ENCODE measurements at places on chromosomes 16 and 17.

GRCh38 chr17:45895304-45895968, 1.1 kb downstream of the MAPT start:
- no peak for DNase-seq

DNA sequence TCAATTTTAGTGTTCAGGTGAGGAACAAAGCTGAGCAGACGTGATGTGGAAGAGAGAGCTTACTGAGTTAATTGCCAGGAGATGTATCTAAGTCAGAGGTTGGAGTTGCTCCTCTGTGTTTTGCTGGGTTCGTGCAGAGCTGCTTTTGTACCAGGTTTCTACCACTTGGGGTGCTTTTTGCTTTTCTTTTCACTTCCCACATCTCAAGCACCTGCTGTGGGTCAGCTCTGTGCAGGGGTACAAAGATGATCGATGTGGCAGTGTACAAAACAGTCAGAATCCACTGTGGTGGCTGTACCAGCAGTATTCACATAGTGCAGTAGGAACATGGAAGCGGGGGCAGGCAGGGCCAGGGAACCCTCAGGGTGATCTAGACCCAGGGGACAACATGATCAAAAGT, 14.8 kb downstream of the UNK start:
- DNase-seq = no peak

- no peak for DNase-seq
Measured at GRCh38 chr16:21650521-21650920, 1.9 kb downstream of the IGSF6 start.

- DNase-seq = no peak
Measured at GRCh38 chr17:82889496-82890338, 49.9 kb upstream of the ZNF750 start.

DNA sequence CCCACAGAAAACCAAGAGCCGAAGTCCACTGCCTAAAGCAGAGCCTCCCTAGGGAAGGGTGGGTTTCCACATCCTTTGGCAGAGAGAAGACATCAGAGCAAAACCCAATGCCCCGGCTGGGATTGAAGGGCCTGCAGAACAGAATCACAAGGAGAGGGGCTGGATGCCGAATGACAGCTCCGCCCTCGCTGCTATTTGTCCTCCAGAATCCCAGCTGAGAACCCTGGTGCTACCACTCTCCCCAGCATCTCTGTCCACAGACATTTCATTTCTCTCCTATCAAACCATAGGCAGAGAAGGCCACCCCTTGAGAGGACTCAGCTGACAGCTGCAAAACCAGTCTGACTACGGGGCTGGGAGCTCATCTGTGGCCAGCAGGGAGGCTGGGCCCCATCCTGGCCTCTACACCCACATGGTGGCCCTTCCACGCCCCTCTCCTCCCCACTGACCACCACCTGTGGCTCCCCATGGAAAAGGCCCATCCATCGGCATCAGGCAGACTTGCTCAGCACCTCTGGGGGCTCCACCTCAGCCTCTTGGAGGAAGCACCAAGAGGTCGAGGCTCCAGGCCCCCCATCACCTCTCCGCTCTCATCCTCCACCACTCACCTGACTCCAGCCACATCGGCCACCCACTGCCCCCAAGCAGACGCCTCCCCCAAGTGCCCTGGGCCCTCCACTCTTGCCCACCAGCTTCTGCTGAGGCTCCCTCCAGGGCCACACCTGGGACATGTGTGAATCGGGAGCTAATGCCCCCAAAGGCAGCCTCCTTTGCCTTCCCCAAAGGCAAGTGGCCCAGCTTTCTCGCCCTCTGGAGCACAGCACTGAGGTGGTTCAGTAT, 288.5 kb downstream of the C16orf95 start:
- DNase-seq = no peak

GRCh38 chr16:8716592-8716991, 42.2 kb downstream of the ABAT start:
- DNase-seq = no peak

DNA sequence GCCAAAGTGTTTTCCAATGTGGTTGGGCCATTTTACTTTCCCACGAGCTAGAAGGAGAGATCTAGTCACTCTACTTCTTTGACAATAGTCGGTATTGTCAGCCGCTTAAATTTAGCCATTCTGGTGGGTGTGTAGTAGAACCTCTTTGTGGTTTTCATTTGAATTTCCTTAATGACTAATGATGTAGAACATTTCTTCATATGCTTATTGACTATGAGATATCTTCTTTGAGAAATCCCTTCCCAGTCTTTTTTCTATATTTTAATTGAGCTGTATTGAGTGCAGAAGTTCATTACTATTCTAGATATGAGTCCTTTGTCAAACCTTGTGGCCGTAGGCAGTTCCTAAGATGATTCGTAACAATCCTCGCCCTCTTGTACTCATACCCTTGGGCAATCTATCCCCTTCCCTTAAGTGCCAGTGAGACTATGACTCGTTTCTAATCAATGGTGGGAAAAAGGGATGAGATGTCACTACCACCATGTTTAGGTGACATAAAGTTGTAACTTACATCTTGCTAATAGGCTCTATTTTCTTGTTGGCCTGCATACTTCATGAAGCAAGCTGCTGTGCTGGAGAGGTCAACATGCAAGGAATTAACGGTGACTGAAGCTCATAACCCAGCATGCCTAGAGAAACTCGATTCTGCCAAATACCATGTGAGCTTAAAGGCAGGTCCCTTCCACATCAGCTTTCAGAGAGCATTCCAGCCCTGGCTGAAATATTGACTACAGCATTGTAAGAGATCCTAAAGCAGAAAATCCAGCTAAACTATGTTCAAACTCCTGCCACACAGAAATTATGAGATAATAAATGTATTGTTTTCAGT, 817.9 kb upstream of the SOX9 start:
- no peak for DNase-seq

GRCh38 chr16:70483426-70483825, 29.0 kb downstream of the FCSK start:
- DNase-seq = no peak

DNA sequence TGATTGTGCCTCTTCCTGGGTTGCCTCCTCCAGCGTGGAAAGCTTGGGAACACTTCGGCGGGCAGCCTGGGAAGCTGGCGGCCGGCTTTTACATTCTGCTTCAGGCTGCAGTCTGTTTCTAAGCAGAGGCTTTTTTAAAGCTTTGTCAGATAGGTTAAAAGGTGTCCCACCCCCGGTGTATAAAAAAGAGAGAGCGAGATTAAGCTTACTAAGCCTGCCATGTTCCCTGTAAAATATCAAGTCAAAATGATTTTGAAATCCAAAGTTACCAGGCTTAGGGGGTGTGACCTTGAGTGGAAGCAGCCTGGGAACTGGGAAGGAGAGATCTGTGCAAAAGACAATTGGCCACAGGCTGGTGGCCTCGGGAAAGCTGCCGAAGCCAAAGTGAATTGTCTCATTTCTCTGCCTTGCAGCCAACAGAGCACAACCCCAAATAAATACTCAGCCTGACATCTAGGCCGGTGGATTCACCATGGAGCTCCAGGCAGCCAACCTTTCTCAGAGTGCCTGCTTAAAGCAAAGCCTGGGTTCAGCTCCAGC, 254.5 kb downstream of the FTO start:
- no peak for DNase-seq

DNA sequence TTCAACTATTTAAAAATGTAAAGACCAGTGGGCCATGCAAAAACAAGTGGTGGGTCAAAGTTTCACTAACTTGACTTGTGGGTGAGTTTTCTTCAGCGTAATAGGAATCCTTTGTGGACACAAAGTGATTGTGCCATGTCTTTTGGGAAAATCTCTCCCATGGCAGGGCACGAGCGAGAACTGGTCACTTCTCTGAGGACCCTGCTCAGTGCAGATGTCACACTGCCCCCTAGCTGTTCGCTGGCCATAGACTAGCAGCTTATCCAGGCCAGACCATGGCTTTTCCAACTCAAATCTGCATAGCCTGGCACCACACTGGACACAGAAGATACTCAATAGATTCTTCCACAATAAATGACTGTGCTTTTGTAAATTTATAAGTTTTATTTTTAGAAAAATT, 306.0 kb upstream of the CCL2 start:
- no peak for DNase-seq

DNA sequence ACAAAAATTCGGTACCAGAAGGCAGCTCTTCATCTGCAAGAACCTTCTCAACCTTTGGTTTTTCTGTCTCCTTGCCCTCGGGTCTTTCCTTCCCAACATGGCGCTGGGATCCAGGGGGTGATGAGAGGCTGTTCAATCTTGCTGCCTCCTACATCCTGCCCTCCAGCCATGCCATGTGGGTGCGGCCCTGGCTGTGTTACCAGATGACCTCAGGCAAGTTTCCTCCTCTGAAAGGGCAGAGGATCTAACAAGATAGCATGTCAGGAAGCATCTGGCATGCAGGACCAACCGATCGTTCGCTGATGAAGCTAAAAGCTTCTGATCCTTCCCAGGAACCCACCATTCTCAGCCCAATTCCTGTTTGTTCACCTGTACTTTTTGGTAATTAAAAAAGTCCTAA, 36.8 kb upstream of the BCAR1 start:
- no peak for DNase-seq

DNA sequence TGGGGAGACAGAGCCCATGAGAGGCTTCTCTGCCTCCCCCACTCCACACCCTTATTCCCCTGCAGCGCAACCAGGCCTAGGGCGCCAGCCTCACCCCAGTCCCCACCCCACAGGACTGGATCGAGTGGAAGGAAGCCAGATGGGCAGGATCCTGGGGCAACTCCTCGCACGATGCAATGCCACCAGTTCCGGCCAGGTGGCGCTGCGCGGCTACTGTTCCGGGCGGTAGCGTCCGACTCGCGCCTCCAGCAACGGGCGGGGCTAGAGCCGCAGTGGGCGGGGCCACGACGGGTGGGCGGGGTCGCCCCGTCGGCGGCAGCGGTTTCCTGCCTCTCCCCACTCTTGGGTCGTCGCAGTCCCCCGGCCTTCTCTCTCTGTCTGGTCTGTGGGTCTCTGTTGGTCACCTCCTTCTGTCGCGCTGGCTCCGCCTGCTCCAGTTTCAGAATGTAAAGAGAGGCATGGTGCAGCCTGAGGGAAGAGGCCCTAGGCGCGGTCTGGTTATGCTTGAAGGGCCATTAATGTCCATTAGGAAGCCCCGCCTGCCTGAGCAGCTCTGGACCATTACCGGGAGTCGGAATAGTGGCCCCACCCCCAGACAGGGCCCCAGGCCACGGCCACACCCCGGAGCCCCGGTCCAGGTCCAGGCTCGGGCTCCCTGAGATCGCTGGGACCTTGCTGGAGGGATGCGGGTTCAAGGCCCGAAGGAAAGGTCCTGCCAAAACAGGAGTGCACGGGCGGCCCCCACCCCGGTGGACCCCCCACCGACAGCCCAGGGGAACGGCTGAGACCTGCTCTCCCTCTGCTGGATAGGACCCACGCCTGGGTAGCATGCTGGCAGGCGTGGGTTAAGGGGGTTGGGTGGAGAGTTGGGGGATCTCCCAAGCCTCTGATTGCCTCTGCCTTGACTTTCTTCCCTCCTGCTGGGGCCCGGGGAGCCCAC, 3.3 kb upstream of the NHERF2 start:
- peak; percentile 100 for DNase-seq

- no peak for DNase-seq
Measured at GRCh38 chr16:77613095-77613494, 109.2 kb upstream of the NUDT7 start.

GRCh38 chr16:29974291-29975133, 844 bp downstream of the TAOK2 start:
- no peak for DNase-seq

DNA sequence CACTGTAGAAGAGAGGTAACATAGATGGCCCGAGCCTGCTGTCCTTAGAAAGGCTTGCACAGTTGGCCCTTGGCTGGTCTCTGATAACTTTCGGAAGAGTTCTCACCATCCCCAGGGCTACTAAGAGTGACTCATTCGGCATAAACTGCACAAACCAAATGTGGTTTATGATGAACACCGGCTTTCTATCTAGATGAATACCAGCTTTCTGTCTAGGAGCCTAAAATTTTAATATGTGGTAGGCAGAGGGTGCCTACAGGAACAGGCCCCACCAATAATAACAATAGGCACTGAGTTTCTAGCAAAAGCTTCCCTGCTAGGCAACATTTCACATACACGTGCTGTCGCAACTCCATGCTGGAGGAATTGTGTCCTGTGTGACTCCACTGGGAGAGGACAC, 15.4 kb downstream of the CNOT1 start:
- no peak for DNase-seq

DNA sequence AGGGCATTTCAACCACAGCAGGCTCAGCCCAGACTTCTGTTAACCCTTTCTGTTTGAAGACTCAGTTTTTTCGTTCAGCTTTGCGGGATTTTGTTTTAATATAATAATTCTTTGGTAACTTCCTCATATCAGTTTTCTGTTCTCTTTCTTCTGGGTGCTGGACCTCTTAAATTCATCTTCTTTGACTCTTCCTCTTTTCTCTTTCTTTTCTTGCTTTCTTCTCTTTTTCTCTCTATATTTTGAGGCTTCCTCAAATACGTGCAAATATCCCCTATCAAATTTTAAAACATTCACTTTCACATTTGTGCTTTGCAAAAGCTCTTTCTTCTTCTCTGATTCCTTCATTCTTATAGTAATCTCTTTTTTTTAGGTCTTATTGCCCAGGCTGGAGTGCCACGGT, 136.3 kb downstream of the HS3ST3B1 start:
- DNase-seq = no peak

DNA sequence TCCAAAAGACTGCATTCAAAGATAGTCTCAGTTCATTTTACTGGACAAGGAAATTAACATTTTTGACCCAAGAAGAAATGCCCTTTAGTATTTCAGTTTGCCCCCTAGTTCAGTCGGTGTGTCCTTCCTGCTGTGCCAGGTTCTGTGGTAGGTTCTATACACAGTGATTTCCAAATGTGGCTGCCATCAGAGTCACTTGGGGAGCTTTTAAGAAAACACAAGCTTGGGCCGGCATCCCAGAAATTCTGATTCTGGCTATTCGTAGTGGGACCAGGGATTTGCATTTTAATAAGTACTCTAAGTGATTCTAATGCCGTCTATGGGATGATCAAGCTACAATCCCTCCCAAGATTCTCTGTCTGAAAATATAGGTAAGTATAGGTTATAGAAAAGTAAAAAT, 10.2 kb downstream of the RSPRY1 start:
- no peak for DNase-seq

- no peak for DNase-seq
Measured at GRCh38 chr16:69618307-69618706, 52.5 kb downstream of the NFAT5 start.

- no peak for DNase-seq
Measured at GRCh38 chr17:64148699-64149098, 18.8 kb upstream of the ERN1 start.

DNA sequence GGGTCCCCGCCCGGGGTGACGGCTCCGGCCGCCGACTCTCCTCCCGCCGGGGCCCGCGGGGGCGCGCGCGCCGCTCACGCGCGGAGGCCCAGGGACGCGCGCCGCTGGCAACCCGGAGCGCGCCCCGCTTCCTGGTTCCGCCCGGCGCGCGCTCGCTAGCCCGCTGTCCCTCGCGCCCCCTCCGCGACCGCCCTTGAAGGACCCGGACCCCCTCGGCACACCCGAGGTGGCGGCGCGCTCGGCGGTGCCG, at the start of gene STAT5B:
STAT5B (minus strand) TSS at position 33 of the 250 bp plus-strand sequence. CDS start 44,264 bp downstream, outside the sequence.
- peak; percentile 93 for DNase-seq

DNA sequence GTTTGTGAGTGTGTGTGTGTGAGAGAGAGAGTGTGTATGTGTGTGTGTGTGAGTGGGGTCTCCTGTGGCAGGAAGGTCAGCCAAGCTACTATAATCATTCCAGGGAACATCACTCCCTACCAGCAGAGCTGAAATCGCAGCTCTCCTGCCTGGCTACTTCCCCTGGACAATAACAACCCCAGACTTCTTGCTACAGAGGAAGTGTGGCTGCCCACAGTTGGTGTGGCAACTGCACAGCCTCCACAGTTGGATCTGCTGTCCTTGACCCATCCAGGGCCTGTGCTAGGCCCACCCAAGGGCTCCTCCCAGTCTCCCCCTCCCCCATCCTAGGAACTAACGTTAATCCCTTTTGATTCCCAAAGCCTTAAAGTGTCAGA, 1.5 kb downstream of the SLC13A5 start:
- no peak for DNase-seq

- peak; percentile 49 for DNase-seq
Measured at GRCh38 chr16:50683689-50684374, 2.7 kb upstream of the SNX20 start.
